ENCODE measurements at places on chromosomes 5 and 9.
A peak's percentile ranks its signal among the peaks of the same experiment; 100 is the strongest.

- DNase-seq, result no peak
These were observed 92.7 kb downstream of the KCNIP1 start for GRCh38 chr5:170596482-170597044.

DNA sequence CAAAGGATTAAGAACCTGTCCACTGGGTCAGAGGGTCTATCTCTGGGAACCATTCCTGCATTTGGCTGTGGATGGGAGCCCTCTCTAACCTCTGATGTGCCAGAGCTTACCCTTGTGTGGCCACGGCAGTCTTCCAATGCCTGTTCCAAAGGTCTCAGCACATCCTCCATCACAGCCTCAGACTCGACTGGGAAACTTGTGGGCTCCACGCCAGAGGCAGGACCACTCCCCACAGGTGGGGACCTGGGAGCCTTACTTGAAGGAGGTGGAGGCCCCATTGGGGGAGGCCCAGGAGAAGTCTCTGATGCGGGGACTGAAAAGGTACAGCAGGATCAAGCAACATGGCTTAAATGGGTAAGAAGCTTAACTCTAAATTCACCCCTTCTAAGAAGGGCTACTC is 4.4 kb downstream of the EIF4EBP3 start:
- DNase-seq, result no peak

- no peak for DNase-seq
These were observed 217.0 kb upstream of the NREP start for GRCh38 chr5:111973961-111974360.

GRCh38 chr5:128764601-128765310 is 200.5 kb upstream of the SLC27A6 start:
- no peak for DNase-seq

DNA sequence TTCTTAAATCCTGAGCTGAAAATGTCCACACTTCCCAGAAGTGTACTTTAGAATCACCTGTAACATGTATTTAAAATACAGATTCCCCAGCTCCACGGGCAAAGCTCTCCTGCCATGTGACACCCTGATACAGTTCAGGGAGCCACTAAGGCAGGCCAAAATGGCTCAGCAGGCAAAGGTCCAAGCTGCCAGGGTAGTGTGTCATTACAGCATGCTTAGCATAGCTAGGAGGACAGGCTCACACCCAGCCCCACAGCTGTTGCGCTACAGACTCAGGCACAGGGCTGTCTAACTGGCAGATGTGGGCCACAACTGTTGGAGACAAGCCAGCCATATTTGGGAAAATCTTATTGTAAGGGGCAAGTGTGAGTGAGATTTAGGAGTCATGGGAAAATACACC is 73.0 kb downstream of the C9orf85 start:
- DNase-seq, result no peak

DNA sequence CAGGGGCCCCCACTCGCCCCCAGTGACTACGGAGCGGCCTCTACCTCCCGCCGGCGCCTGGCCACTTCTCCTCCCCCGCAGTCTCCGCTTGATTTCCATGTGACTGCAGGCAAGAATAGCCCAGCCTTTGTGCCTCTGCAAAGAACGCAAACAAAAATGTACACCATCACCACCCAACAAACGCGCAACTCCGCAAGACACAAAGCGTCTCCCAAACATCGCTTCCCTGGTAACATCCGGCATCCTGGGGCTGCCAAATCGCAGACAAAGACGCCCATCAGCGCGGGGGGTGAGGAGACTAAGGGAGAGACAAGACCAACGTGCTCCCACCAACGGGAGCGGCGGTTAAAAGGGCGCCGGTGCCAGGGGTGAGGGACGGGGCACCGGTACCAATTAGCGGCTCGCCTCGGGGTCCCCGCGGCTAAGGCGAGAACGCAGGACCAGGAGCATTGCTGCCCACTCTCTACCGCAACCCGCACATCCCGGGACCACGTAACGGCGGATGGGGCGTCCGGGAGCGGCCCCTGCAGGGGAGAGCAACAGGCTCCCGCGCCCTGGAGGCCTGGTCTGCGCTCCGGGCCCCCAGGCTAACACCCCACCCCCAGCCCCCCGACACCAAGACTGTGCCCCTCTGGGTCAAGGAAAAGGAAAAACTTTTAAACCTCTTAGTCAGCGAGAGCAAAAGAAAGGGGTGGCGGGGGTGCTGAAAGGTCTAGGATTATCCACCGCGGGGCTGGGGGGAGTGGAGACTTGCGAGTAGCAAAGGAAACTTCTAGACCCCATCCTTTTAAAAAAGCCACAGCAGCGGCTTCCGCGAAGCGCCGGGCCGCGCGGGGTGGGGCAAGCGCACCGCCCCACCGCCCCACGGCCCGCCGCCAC is 885 bp downstream of the MPDZ start:
- DNase-seq, result no peak

DNA sequence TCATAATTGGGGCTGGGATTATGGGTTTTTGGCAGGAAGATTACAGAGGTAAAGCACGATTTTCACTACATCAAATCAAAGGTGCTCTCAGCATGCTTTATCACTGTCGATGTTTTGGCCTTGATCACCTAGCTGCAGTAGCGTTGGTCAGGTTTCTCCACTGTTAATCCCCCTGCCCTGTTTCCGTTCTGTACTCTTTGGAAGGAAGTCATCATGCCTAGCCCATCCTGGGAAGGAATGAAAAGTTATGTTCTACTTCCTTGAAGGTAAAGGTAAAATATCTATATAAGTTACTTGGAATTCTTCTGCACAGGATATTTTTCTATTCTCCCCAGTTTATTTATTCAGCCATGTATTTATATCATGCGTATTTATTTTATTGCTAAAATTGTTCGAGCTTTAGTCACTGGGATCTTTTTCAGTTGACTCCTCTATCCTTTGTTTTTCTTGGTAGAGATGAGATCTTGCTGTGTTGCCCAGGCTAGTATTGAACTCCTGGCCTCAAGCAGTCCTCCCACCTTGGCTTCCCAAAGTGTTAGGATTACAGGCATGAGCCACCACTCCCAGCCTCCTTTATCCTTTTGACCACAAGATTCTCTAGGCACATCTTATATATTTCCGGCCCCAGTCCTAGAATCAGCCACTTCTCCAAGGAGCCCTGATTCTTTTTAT is 25.3 kb downstream of the FAF2 start:
- no peak for DNase-seq

- no peak for DNase-seq
These were observed 23.5 kb downstream of the INSYN2B start for GRCh38 chr5:169956756-169957155.

GRCh38 chr5:142133330-142134206 is 25.0 kb downstream of the NDFIP1 start:
- no peak for DNase-seq

GRCh38 chr5:54646356-54647101 is 129.0 kb downstream of the SNX18 start:
- DNase-seq, result peak; percentile 44

GRCh38 chr5:113692466-113692865 is 179.0 kb downstream of the YTHDC2 start:
- DNase-seq, result no peak
